ENCODE measurements at places on chromosomes 12 and 14.

- DNase-seq = no peak
Measured at GRCh38 chr12:78555802-78556201, 308.8 kb upstream of the SYT1 start.

GRCh38 chr12:122942637-122943036 lies 23.6 kb downstream of the ABCB9 start:
- no peak for DNase-seq

- DNase-seq = no peak
Measured at GRCh38 chr12:53478865-53479264, 20.4 kb downstream of the MAP3K12 start.

GRCh38 chr14:85702191-85702590 lies 172.2 kb downstream of the FLRT2 start:
- DNase-seq = no peak

GRCh38 chr14:65864984-65865383 lies 452.5 kb downstream of the FUT8 start:
- DNase-seq = no peak

- DNase-seq = no peak
Measured at GRCh38 chr12:5033883-5034282, 9.8 kb upstream of the KCNA5 start.

GRCh38 chr12:26496170-26496569 lies 300.8 kb downstream of the SSPN start:
- no peak for DNase-seq

- DNase-seq = no peak
Measured at GRCh38 chr14:20623798-20624197, 17.7 kb downstream of the OR6S1 start.

GRCh38 chr14:41950428-41951151 lies 343.9 kb downstream of the LRFN5 start:
- DNase-seq = no peak

- DNase-seq = no peak
Measured at GRCh38 chr12:23559268-23559753, 390.2 kb downstream of the SOX5 start.

GRCh38 chr14:65186951-65187350 lies 84.6 kb upstream of the MAX start:
- DNase-seq = no peak

DNA sequence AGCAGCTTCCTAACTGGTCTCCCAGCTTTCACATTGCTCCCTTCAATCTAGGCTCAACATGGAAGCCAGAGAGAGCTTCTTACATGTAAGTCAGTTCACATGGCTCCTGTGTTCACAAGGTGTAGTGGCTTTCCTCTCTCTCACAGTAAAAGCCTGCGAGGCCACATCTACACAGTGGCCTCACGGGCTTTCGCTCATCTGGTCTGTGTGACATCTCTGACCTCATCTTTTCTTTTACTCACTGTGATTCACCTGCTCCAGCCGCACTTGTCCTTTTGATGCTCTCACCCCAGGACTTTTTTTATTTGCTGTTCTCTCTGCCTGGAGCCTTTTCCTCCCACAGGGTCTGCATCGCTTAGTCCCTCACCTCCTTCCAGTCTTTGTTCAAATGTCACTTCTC lies 122.1 kb downstream of the SLC5A8 start:
- no peak for DNase-seq

- no peak for DNase-seq
Measured at GRCh38 chr12:20400003-20400402, 31.7 kb downstream of the PDE3A start.

- DNase-seq = no peak
Measured at GRCh38 chr14:92122351-92122677, 545 bp downstream of the CPSF2 start.

GRCh38 chr14:77314043-77314442 lies 6.6 kb downstream of the POMT2 start:
- no peak for DNase-seq

GRCh38 chr14:38502239-38502638 lies 246.3 kb upstream of the CLEC14A start:
- no peak for DNase-seq

GRCh38 chr12:41362510-41362909 lies 174.4 kb downstream of the PDZRN4 start:
- no peak for DNase-seq

Data from activated T-cell treated with anti-CD3 and anti-CD28 coated beads for 48 hours (primary cell).